ENCODE measurements at places on chromosomes 2 and 18.

- DNase-seq, result no peak
Measured at GRCh38 chr2:157192445-157193423, 64.8 kb upstream of the GALNT5 start.

- peak; percentile 42 for DNase-seq
Measured at GRCh38 chr18:54671291-54671881, 80.3 kb downstream of the DYNAP start.

GRCh38 chr18:26961839-26962238 is 96.3 kb upstream of the AQP4 start:
- DNase-seq, result no peak

GRCh38 chr2:215931256-215931903 is 82.0 kb downstream of the MREG start:
- peak; percentile 50 for DNase-seq

DNA sequence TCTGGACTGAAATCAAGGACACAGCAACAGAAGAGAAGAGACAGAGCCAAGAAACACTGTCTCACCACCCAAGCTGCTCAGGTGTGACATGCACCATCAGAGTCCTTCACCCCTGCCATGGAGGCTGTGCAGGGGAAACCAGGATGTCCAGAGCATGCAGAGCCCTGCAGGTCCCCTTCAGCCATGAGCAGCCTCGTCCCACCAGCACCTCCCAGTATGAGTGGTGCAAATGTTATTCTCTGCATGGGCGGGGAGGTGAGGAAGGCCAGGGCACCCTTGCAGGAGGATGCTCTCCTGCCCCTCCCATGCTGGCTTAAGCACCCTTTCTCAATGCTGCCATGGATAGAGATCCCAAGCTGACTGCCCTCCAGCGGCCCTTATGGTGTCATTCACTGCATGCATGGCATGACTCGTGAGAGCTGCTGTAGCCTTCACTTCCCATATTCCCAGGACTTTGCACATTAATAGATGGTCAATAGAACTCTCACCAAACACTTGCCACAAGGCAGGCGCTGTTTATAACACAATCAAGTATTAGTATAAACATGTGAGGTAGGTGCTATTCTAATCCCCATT is 171.0 kb downstream of the ANAPC1 start:
- no peak for DNase-seq

DNA sequence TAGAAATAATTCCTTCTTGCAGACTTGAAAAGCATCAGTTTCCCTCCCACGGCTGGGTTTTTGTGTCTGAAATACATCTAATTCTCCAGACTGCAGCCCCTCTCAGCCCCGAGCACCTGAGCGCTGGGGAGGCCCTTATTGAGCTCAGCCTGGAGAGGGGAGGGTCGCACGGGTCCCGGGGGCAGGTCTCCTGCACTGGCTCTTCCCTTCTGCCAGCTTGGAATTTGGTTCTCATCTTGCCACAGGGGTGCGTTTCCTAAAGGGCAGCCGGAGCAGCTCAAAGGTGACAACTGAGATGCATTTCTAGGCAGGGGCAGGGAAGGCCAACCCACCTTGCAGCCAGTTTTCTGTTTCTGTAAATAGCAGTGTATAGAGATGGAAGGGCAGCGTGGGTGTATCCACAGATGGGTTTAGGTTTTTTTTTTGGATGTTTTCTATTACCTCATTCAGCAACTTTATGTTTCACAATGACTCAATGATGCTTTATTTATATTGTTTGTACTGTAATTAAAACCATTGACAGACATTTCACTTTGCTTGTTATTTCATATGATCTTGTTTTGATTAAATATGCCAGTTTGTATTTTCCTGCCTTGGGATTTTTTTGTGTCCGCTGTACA is 37.0 kb downstream of the GBX2 start:
- no peak for DNase-seq

DNA sequence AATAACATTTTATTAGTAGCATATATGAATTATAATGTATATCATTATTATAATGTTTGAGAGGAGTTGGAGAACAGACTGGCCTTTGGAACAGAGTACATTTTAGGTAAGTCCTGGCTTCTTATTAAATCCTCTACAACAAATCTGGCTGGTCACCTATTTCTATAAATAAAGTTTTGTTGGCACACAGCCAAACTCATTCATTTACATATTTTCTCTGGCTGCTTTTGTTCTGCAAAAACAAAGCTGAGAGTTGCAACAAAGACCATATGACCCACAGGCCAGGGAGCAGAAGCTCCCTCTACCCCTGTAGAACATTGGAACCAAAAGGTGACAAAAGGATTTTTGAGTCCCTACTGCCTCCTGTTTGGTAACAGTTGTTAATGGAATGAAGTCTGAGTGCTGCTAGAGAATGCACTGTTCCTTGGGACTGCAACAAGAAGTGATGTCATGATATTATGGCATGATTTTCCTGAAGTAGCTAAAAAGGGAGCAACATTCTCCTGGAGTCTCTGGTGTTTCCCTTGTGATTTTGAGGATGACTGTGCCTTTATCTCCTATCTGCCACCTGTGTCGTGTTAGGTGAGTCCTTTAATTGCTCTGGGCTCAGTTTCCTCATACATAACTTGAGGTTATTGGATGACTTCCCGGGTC is 22.0 kb upstream of the SP9 start:
- no peak for DNase-seq

All from SJCRH30 (cell line).